RCC 7860 (cell line): ENCODE measurements at places on chromosomes 13 and 19.

GRCh38 chr19:34402074-34402600 is 2.1 kb upstream of the PDCD2L start:
- DNase-seq = no peak

- no peak for DNase-seq
These were observed 3.5 kb downstream of the GAMT start for GRCh38 chr19:1397838-1398237.

DNA sequence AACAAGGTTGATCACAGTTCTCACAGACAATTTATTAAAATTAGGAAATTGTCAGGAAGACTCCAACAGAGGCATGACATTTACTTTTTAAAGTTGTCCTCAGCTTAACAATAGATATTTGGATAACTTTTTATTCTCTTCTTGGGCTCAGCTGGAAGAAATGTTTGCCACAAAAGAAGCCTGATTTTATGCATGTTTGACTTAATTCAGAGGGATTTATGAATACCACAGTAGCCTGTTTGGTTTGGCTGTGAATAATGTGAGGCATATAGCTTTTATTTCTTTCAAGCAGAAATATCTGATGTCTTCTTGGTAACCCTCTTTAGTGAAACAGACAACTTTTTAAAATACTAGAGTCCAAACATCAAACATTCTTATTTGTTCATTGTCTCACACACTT is 1464.5 kb upstream of the SLC10A2 start:
- no peak for DNase-seq

DNA sequence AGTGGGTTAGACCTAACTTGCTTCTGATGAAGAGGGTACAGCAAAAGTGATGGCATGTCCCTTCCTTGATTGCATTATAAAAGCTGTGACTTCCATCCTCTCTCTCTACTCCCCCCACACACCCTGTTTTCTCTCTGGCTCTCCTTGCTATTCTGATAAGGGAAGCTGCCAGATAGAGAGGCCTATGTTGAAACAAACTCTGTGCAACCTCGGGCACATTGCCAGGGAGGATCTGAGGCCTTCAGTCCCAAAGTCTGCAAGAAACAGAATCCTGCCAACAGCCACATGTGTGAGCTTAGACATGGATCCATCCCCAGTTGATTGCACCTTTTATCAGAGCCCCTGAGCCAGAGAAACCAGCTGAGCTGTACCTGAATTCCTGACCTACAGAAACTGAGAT is 44.8 kb upstream of the ARGLU1 start:
- no peak for DNase-seq

DNA sequence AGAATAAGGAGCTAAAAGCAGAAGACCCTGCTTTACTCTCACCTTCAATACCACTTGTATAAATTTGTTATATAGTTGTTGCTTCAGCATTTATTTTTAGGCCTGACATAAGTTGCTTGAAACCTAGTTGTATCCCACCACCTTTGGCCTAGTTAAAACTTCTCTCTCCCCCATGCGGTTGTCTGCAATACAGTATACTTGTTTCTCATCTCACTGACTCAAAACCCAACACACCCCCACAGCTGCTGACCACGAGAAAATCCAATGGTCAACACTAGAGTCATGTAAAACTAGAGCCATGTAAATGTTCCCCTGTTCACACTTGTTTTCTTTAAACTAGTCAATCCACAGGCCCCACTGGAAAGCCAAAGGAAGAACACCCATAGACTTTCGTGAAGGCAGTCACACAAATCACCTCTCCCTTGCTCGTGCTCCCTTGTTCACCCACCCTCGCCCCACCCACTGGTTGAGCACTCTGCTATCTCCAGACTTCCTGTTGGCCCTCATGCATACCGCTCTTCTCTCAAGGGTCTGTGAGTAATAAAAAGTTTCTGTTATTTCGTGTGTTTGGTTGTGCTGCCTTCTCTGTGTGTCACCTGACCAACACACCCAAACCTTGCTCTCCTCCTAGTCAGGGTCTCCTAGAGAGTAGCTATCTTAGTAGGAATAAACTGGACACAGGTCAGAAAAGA is 12.9 kb upstream of the CCDC169 start:
- DNase-seq = no peak
